Peyer's patch (tissue), 4 donors: ENCODE measurements at places on chromosomes 13 and 19. TPM values are rescaled to one million over a fixed set of nuclear protein-coding genes. Genes with fewer than 3 reads are reported as not detected.

The DPF1 gene
- total RNA-seq = not detected

The EHD2 gene
- total RNA-seq = 16.6 TPM

The KLK7 gene
- not detected for total RNA-seq

GRCh38 chr13:111862836-111863815 is 203.8 kb upstream of the SOX1 start:
- H3K4me3 ChIP-seq = no peak overlapping the region
- H3K27ac ChIP-seq = no peak overlapping the region
- H3K4me1 ChIP-seq = no peaks in the 10 kb centered on the region
- no peaks in the 10 kb centered on the region for H3K27me3 ChIP-seq

GRCh38 chr13:70856711-70857110 is 748.5 kb upstream of the KLHL1 start:
- H3K27ac ChIP-seq = no peak overlapping the region
- no peaks in the 10 kb centered on the region for H3K36me3 ChIP-seq
- H3K4me3 ChIP-seq = no peak overlapping the region
- no peaks in the 10 kb centered on the region for H3K27me3 ChIP-seq
- H3K4me1 ChIP-seq = no peaks in the 10 kb centered on the region

GRCh38 chr19:17411801-17412200 is 6.4 kb upstream of the BST2 start:
- H3K36me3 ChIP-seq = no peaks in the 10 kb centered on the region
- no peak for DNase-seq
- H3K27me3 ChIP-seq = no peaks in the 10 kb centered on the region
- peaks cover under 1% of the 10 kb centered on the region for H3K4me1 ChIP-seq

DNA sequence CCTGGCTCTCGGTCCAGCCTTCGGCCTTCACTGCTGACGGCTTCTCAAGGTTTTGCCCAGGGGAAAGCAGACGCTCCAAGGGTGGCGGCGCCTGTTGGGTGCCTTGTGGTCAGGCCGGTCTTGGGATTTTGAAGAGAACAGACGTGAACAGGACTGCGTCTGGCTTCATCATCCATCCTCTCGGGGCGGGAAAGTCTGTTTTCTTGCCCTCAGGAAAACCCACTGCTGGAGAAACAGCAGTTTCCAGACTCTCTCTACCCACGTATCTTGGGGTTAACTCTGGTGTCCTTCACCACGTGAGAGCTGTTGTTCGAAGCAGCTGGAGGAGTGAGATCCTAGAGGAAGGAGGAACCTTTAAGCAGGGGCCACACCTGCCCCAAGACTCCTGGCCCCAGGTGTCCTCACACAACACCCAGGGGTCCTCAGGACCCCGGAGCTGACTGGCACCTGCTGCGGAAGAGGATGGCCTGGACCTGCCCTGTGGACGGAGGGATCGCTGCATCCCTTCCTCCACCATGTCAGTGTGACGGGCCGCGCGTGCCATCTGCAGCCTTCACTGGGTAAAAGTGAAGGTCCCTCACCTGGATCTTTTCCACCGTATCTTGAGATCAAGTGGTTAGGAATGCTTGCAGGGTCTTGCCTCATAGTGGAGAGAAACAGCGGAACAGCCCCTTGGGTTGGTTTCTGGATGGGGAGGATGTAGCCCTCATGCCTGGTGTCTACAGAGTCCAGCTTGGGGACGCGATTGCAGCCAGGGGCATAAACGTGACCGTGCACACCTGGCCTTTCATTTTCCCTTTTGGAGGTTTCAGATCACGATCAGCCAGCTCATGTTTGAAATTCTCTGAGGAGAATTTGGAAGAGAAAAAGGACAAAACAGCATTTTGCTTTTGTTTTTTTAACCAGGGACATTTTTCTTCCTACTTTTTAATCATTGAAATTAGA is 69.5 kb upstream of the MCF2L start:
- no peak overlapping the region for H3K27ac ChIP-seq
- H3K4me3 ChIP-seq = no peak overlapping the region
- H3K27me3 ChIP-seq = no peaks in the 10 kb centered on the region

GRCh38 chr13:48567515-48568369 is 34.9 kb upstream of the RCBTB2 start:
- no peaks in the 10 kb centered on the region for H3K27me3 ChIP-seq
- no peak overlapping the region for H3K4me3 ChIP-seq
- no peak for DNase-seq
- peaks cover 4% of the 10 kb centered on the region for H3K4me1 ChIP-seq

- no peaks in the 10 kb centered on the region for H3K36me3 ChIP-seq
- peaks cover 3% of the 10 kb centered on the region for H3K4me1 ChIP-seq
- no peak for DNase-seq
Observed at GRCh38 chr19:38031423-38031770, 124.4 kb downstream of the SIPA1L3 start.

GRCh38 chr19:50776131-50776530 is 5.9 kb downstream of the GPR32 start:
- no peaks in the 10 kb centered on the region for H3K4me1 ChIP-seq
- no peak overlapping the region for H3K27ac ChIP-seq
- H3K4me3 ChIP-seq = no peak overlapping the region
- peaks cover 14% of the 10 kb centered on the region for H3K27me3 ChIP-seq
- no peaks in the 10 kb centered on the region for H3K36me3 ChIP-seq

- peak within 1 kb of the TSS; percentile 68 for H3K27ac ChIP-seq
- no peaks in the 10 kb centered on the region for H3K4me1 ChIP-seq
- peak; percentile 81 for DNase-seq
- H3K4me3 ChIP-seq = peak within 1 kb of the TSS; percentile 56
- no peaks in the 10 kb centered on the region for H3K27me3 ChIP-seq
- H3K36me3 ChIP-seq = no peaks in the 10 kb centered on the region
Observed at GRCh38 chr19:46296722-46297461, at the start of gene HIF3A. Gene HIF3A (plus strand): TSS chr19:46297042. CDS start chr19:46297077, 35 bp downstream.
